ENCODE measurements at places on chromosomes 5 and 9. TPM values are rescaled to one million over a fixed set of nuclear protein-coding genes. Genes with fewer than 3 reads are reported as not detected.

The TPM2 gene
- 885 TPM for total RNA-seq

The SAPCD2 gene
- total RNA-seq, result 3.7 TPM

The VAV2 gene
- 26.5 TPM for total RNA-seq

The PCDHGB1 gene
- total RNA-seq, result 2.2 TPM

The RLN2 gene
- total RNA-seq, result not detected

The TRPM6 gene
- total RNA-seq, result 0.07 TPM

The S1PR3 gene
- total RNA-seq, result 9.9 TPM

The LCN12 gene
- total RNA-seq, result 0.20 TPM

The PCDHGA5 gene
- 2.3 TPM for total RNA-seq

The RNF183 gene
- total RNA-seq, result not detected

The ROR2 gene
- 2.0 TPM for total RNA-seq

The TSSK1B gene
- 0.46 TPM for total RNA-seq

The ADAMTS13 gene
- total RNA-seq, result 6.1 TPM

The ADGRD2 gene
- not detected for total RNA-seq

The PTGER4 gene
- total RNA-seq, result 25.0 TPM

The PCDHGA11 gene
- total RNA-seq, result 20.6 TPM

The LPAR1 gene
- total RNA-seq, result 95.9 TPM

The C9 gene
- total RNA-seq, result not detected

The FAM120AOS gene
- 40.8 TPM for total RNA-seq

The LRRC19 gene
- not detected for total RNA-seq

The CDH9 gene
- total RNA-seq, result not detected

The NUDT12 gene
- 10.8 TPM for total RNA-seq

The POLR1E gene
- 26.6 TPM for total RNA-seq

The KIF12 gene
- not detected for total RNA-seq

The FAM221B gene
- not detected for total RNA-seq

The OTP gene
- total RNA-seq, result not detected

The HRH2 gene
- total RNA-seq, result 0.39 TPM

The ACTBL2 gene
- 0.03 TPM for total RNA-seq

The GNAQ gene
- total RNA-seq, result 42.4 TPM

The NR5A1 gene
- not detected for total RNA-seq

The PHYHD1 gene
- total RNA-seq, result 9.3 TPM

The LCN1 gene
- total RNA-seq, result 0.20 TPM

The EIF4E1B gene
- not detected for total RNA-seq

All from smooth muscle cell of the pulmonary artery (primary cell).